Fibroblast of the aortic adventitia (primary cell): ENCODE measurements at places on chromosomes 11 and 22. TPM values are rescaled to one million over a fixed set of nuclear protein-coding genes. Genes with fewer than 3 reads are reported as not detected.

- DNase-seq, result peak; percentile 71
Observed at GRCh38 chr22:19962246-19962908, 20.8 kb upstream of the TXNRD2 start.

GRCh38 chr11:70167723-70168404 is 35.2 kb upstream of the FADD start:
- DNase-seq, result no peak

GRCh38 chr22:47439643-47440265 is 677.3 kb downstream of the TBC1D22A start:
- DNase-seq, result no peak

DNA sequence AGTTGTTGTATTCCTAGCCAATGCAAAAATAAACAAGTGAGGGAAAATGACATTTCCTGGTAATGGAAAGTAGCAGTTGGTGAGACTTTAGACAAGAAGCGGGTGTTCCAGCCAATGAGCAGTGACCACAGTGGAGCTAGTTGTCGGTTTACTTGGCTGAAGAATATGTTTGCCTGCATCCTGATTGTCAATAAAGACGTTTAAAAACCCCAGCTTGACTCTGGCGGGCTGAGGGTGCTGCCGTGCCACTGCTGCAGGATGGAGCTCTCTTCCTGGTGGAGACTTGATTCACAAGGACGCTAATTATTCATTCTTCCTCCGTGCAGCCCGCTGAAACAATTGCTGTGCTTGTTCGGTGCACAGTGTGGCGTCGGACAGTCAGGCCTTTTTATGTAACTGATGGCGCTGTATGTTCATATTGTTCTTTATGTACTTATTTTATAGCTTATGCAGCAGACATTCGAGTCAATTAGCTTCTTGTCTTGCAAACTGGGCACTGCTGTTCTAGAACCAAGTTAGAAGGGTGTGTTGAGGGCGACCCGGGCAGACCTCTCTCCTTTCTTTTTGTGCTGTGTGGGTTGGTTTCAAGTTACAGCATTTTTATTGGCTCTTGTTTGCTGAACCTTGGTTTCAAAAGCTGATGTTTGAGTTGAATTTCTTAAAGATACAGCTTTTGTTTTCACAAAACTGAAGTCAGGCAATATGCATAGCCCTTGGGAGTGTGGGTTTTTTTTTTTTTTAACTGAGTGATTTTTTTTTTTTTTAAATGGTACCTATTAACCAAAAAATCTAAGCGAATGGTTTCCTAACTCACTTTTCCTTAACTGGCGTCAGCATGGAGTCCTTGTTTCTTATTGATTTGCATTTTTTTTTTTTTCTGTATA is 153.9 kb downstream of the TEAD1 start:
- peak; percentile 85 for DNase-seq

- peak; percentile 49 for DNase-seq
Observed at GRCh38 chr11:17293311-17293710, 16.8 kb downstream of the NUCB2 start.

DNA sequence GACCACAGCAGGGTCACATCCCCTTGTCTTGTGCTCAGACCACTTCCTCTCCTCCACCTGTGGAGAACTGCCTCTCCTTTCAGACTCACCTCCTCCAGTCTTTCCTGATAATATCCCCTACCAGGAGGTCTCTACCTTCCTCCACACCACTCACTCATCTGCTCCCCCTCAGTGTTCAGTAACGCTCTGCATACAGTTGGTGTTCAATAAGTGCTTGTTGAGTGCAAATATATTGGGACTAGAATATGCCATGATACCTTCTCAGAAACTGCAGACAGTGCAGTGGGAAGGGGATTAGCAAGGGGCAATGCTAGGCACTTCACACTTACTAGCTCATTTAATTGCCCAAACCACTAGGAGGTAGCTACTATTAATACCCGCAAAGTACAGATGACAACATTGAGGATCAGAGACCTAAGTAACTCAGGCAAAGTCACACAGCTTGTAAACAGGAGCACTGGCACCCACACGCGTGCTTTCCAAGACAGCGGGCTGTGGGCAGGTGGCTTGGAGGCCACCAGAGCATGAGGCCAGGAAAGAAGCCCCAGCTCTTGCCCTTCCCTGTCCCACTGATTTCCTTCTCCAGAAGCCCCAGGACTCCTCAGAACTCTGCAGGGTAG is 8.1 kb upstream of the PDE2A start:
- no peak for DNase-seq

DNA sequence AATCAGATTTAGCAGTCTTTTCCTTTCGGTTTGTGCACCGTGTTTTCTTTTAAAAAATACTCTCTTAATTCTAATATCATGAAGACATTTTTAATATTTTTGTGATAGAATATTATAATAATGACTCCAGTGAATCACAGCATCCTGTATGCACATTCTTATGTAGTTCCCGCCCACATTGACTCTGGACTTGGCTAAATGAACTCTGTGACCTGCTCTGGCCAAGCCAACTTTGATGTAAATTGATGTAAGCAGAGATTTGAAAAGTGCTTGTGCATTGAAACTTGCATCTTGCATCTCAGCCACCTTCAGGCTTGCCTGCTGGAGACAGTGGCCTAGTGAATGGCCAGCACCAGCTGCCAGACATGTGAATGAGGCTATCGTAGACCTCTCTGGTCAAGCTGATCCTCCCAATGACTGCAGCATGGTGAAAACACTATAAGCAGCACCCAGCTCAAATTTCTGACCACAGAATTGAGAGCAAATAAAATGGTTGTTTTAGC is 29.2 kb upstream of the PGM2L1 start:
- DNase-seq, result peak; percentile 25

- DNase-seq, result no peak
Observed at GRCh38 chr22:27386186-27386585, 415.4 kb downstream of the MN1 start.

GRCh38 chr11:40186437-40187263 is 1272.8 kb downstream of the LRRC4C start:
- DNase-seq, result no peak

- no peak for DNase-seq
Observed at GRCh38 chr11:105368711-105369110, 229.1 kb upstream of the CARD18 start.

- DNase-seq, result peak; percentile 18
Observed at GRCh38 chr11:72643547-72643946, 30.7 kb downstream of the PDE2A start.

- peak; percentile 94 for DNase-seq
Observed at GRCh38 chr22:24516301-24516737, 21.2 kb downstream of the UPB1 start.

DNA sequence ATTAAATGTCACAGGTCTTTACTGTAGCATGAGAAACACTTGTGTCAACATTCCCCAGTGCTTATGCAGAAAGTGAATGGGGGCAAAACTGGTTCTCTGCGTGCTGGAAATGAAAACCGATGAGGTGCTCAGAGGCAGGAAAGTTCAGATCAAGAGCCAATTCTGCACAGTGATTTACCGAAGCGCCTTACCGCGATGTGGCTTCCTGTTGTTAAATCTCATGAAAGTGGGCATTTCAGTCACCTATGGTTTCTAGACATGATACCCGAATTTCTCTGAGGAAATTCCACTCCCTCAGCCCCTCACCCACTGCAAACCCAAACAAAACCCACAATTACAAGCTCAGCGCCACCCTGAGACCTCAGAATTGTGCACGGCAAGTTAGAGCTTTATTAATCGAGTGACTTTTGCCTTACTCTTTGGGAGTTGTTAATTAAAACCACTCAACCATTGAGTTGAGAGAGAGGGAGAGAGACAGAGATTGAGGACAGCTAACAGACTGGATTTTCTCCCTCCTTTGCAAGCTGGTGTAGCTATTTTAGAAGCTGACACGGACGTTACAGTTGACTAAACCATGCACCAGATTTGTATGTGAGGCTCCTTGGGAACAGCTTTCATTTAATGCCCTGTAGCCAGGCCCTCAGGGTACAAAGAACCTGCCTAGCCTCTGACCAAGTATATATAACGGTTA is 196.4 kb downstream of the DBX1 start:
- no peak for DNase-seq

DNA sequence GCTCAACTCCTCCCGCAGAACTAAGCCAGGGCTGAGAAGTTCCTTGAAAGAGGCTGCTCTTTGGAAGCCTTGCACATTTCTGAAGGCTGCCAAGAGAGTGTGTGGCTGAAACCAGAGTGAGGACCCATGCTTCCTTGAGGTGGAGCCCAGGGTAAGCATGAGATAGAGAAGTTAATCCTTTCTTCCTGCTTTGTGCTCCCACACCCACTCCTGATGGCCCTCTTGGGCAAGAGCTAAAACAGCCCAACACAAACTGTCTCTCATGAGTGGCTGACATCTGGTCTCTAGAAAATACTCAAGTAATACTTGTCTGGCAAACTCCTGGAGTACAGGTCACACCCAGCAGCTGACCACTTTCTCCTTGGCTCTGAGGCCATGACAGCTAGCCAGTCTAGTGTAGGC is 523.7 kb downstream of the INSC start:
- DNase-seq, result no peak

DNA sequence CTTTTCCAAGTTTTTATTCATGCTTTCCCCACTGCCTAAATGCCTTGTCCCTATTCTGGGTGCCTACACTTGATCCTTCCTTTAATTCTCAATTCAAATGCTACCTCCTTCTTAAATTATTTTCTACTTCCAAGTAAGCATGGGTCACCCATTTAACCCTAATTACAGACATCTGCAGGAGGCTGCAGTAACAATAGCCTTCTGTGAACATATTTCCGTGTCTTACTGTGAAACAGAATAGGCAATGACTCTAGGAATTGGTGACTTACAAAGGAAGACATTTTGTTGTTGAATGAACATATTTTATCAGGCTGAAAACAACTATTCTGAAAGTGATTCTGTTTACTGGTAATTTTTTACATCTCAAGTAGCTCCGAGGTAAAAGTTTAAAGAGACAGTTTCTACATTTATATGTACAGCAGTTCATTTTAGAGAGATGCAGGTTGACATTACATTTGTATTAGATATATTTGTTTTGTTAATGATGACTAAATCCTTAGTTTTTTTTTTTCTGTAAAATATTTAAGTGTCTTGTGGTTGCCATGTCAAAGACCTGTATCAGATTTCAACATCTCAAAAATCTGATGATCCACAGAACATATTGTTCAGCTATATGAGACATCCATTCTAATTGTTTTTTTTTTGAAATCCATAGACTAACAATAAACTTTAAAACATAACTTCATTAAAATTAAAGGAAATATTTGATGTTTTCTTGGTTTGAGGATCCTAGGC is 316.8 kb downstream of the CASP12 start:
- no peak for DNase-seq

DNA sequence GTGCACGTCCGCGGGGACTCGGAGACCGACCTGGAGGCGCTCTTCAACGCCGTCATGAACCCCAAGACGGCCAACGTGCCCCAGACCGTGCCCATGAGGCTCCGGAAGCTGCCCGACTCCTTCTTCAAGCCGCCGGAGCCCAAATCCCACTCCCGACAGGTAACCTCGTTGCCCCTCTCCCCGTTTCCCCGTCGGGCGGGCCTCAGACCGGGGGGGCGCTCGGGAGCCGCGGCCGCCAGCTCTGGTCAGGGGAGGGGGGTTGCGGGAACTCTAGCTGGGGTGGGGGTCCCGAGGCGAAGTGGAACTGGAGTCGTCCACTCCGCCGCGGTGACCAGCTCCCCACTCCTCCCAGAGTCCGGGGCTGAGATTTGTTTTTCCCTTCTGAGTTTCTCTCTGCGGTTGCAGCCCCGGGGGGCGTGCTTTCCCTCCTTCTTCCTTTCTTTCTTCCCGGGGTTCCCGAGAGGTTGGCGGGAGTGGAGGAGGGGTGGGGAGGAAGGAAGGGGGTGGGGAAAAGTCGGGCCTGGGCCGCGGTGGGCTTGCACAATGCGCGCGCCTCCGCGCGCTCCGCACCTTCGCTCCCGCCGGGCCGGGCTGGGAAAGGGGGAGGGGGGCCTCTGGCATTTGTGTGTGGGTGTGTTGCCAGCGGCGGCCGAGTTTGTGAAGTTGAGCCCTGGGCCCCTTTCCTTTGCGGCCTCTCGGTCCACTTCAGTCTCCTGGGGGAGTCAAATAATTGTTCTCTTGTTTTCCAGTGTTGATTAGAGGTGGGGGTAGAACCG is 952 bp downstream of the YAP1 start:
- DNase-seq, result peak; percentile 77

DNA sequence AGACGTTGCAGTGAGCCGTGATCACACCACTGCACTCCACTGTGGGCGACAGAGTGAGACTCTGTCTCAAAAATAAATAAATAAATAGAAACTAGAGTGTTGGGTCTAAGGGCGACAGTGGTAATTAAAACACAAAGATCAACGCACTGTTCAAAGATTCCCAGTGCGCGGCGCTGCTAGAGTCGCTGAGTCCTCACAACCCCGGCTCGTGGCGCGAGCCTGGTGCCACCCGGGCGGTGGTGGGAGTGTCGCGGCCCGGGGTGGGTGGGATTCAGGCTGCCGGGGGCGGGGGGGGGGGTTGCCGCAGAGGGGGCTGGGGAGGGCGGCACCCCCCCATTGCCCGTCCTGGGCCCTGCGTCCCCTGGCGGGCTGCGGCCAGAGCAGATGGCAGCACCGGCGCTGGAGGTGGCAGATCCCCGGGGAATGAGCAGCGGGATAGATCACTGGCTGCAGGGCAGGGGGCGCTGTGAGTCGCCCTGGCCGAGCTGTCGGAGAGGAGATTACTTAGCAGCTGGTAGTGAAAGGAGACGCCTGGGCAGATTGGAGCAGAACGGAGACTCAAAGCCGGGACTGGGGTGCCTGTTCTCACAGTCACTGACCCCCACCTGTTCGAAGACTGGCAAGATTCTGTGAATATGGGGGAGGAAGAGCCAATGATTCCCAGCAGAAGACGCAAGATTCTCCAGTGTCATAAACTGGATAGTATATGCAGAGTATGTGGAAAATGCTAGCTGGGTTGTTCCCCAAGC is 30.2 kb upstream of the APOBEC3A start:
- peak; percentile 29 for DNase-seq

DNA sequence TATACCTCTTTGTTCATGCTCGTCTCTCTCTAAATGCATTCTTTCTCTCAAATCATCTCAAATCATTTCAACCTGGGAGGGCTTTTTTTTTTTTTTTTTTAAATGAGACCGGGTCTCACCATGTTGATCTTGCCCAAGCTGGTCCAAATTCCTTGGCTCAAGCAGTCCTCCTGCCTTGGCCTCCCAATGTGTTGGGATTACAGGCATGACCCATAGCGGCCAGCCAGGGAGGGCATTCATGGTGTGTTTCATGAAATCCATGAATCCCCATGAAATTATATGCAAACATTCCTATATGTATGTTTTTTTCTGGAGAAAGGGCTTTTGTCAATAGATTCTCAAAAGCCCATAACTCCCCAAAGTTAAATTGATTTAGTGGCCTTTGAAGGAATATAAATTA is 26.2 kb downstream of the ATG13 start:
- DNase-seq, result no peak

PGA5 gene
- not detected in 2 replicates for total RNA-seq

XKR3 gene
- total RNA-seq, result 0.09 TPM in 1 of 2 replicates, not detected in the other

SWAP70 gene
- 44.4 and 53.2 TPM in 2 replicates for total RNA-seq

MOGAT2 gene
- total RNA-seq, result not detected in 2 replicates

LGR4 gene
- total RNA-seq, result 16.3 and 25.1 TPM in 2 replicates

OR5AL1 gene
- not detected in 2 replicates for total RNA-seq

SUSD2 gene
- 0.99 and 5.6 TPM in 2 replicates for total RNA-seq

SH3BP1 gene
- total RNA-seq, result 1.8 and 4.6 TPM in 2 replicates
